ENCODE measurements at places on chromosomes 7 and 10.

DNA sequence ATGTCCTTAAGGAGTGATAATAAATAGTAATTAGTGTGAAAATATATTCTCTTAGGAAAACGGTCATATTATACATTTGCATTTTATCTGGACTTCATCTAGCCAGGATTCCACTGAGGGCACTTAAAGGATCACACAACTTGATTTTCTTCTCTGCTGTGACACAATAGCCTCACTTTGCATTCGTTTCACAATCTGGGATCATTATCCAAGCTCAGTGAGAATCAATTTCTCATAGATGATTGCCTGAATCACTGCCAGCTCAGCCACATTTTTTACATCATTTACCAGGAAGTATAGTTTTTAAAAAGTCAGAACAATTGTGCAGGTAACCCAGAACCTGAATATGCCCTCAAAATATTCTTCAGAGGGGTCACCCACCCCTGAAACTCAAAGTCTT is 68.9 kb downstream of the PTPRZ1 start:
- no peak for DNase-seq

GRCh38 chr10:49074836-49075682 is 40.3 kb downstream of the VSTM4 start:
- DNase-seq, result no peak

- no peak for DNase-seq
These were observed 252.6 kb downstream of the SEC23IP start for GRCh38 chr10:120145107-120145506.

- DNase-seq, result no peak
These were observed 931 bp downstream of the PAPSS2 start for GRCh38 chr10:87660484-87661133.

GRCh38 chr10:75191821-75192568 is 18.6 kb upstream of the VDAC2 start:
- peak; percentile 33 for DNase-seq

DNA sequence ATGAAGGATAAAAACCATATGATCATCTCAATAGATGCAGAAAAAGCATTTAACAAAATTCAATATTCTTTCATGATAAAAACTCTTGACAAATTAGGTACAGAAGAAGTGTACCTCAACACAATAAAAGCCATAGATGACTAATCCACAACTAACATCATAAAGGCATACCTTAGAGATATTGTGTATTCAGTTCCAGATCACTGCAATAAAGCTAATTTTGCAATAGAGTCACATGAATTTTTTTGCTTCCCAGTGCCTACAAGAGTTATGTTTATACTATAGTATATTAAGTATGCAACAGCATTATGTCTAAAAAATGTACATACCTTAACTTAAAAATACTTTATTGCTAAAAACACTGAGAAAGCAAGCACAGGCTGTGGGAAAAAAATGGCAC is 18.9 kb upstream of the RNF32 start:
- DNase-seq, result no peak

GRCh38 chr7:17660116-17660515 is 280.2 kb downstream of the SNX13 start:
- DNase-seq, result no peak

DNA sequence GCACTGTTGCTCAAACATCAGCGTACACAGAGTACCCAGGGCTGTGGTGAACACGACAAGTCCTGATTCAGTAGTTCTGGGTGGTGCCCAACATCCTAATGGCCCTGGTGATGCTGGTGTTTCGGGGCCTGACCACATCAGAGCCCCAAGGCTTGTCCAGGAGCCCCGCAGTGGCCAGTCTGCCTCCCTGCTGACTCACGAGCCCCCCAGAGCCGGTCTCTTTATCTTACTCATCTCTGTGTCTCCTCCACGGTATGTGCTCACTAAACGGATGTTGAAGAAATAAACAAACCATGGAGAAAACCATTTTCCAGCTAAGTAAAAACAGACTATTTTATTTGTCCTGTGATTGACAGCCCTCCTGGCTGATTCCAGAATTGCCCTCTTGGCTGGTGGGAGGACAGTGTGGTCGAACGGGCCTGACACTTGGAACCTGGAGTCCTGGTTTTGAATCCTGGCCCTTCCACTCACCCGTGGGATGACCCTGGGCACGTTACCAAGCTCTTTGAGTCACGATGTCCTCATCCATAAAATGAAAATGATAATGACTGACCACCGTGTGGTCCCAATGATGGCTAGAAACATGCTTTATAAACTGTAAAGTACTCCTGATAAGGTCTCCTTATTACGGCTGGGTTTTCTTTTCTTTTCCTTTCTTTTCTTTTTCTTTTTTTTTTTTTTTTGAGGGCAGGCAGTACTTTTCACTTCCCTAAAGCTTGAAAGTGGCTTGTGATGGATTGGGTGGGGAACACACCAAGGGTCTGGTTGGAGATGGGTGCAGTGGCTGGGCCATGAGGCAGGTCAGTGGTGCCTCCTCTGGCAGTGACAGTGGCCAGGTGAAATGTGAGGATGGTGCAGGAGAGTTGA is 5.7 kb downstream of the HIP1 start:
- no peak for DNase-seq

GRCh38 chr7:114959931-114960330 is 38.0 kb downstream of the MDFIC start:
- DNase-seq, result no peak

DNA sequence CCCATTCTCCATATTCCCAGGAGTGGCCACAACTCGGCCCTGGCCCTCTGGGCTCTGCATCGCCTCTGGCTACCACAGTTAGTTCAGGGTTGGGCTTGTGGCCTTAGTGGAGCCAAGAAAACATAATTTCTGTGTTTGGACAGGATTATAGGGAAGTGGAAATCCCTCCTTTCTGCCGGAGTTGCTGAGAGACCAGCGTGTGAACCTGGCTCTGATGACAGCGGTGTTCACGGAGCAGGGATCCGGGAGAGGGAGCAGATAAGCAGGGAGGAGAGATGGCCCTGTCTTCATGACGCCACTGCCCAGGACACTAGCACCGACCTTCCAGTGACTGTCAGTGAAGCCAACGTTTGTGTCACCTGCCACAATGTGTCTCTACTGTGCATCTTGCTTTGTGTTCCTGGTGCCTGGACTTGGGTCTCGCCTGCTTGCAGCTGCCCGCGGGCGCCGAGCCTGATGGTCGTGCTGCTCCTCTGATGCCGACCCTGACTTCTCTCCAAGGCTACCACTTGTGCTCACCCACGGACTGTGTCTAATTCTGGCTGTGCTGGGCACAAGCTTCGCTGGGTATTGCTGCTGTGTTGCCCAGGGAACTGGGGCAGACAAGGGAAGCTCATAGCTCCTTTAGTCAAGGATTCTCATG is 67.0 kb upstream of the VIPR2 start:
- no peak for DNase-seq

DNA sequence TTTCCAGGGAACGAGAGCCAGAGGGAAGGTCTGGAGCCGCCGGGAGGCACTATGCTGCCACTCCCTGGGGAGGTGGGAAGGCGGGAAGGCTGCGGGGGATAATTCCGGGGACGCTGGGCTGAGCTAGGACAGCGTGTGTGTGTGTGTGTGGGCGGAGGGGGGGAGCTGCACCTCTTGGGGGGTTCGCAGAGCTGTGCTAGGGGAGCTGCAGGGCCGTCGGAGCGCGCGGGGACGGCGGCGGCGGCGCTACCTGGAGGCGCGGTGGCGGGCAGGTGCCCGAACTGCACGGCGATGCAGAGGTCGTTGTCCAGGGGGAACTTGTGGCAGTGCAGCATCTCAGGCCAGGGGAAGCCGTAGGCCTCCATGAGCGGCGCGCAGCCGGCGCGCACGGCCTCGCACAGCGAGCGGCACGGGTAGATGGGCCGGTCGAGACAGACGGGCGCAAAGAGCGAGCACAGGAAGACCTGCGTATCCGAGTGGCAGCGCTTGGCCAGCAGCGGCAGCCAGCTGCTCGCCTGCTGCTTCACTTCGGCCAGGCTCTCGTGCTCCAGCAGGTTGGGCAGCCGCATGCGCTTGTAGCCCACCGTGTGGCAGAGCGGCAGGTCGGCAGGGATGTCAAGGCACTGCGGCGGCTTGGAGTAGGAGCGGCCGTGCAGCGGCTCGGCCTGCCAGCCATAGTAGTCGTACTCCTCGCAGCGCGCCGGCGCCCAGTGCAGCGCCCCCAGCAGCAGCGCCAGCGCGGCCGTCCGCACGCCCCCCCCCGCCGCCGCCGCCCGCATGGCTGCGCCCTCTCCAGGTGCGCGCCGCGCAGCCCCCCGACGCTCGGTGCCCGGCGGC is 526 bp downstream of the SFRP5 start:
- peak; percentile 72 for DNase-seq

DNA sequence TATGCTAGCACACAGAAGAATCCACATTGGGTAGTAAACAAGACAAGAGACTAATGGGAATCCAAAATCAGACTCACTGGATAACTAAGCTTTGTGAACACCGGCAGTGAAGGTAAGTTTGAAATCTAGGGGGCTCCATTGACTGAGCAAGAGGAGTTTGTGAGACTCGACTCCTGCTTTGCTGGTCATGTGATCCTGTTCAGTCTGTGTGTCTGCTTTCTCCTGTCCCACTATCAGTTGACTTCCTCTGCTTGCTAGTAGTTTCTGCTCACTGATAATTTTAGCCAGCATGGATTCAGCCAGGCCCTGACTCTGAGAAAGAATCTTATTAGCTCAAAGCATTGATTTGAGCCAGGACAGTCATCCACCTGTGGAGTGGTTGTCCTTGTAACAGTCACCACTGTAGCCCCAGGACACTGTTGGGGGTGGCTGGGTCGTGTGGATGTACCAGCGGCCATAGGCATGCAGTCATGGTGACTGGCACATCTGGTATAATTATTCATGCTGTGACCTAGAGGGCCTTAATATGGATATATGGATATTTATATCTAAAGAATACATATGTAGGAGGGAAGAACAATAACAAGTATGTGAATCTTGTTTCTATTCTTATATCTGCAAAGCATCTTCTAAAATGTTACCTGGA is 44.4 kb downstream of the DNAH11 start:
- peak; percentile 41 for DNase-seq

All from mesendoderm (in vitro differentiated cells).